Suppressor macrophage treated with lipopolysaccharide for 1 hour (primary cell): ENCODE measurements at places on chromosomes 13 and 19.
A peak's percentile ranks its signal among the peaks of the same experiment; 100 is the strongest.

GRCh38 chr19:55615543-55616394, 8.6 kb downstream of the ZNF784 start:
- DNase-seq = no peak

DNA sequence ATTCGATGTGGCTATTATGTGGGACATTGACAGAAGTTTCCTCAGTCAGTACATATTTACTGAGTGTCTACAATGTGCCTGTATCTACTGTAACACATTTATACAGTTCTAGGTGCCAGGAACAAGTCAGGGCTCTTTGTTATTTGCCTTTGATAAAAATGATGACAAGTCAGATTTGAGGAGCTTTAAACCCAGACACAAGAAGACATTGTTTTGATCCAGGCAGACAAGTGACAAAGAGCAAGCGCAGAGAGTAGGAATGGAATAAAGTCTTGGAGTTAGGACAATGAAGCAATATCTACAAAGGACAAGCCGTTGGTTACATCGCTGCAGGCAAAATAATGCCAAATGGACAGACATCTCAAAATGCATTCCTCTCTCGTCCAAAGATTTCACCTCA, 70.1 kb downstream of the ITGBL1 start:
- DNase-seq = no peak

DNA sequence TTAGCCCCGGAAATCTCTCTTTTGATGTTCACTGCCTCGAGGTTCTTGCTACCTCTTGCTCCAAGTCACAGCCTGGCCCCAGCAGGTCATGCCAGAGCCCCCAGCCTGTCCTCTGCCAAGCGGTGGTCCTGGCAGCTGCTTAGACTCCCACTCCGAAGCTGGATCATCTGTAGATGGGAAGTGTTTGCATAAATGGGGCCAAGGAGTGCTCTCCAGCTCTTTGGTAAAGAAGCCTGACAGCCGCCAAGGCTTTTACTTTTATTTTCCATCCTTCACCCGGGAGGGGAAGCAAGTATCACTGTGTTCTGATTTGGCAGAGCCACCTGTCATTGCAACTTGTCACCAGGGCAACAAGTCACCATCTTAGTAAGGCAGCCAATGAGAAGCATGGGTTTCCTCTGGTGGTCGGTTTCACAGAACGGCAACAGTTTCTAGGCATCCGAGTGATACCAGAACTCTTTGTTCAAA, 10.6 kb upstream of the RETN start:
- peak; percentile 68 for DNase-seq

- no peak for DNase-seq
Measured at GRCh38 chr13:48178126-48178525, 54.9 kb upstream of the ITM2B start.

DNA sequence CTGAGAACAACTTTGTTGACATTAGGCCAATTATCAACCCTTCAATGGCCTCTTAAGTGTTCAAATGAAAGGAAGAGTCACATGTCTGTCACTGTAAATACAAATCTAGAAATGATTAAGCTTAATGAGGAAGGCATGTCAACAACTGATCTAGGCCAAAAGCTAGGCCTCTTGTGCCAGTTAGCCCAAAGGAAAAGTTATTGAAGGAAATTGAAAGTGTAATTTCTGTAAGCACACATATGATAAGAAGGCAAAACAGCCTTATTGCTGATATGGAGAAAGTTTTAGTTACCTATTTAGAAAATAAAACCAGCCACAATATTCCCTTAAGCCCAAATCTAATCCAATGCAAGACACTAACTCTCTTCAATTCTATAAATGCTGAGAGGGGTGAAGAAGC, 604.7 kb downstream of the SLITRK6 start:
- no peak for DNase-seq

GRCh38 chr13:43464578-43465264, 322.1 kb downstream of the ENOX1 start:
- DNase-seq = no peak

GRCh38 chr13:41156620-41157019, 24.0 kb upstream of the KBTBD6 start:
- no peak for DNase-seq

DNA sequence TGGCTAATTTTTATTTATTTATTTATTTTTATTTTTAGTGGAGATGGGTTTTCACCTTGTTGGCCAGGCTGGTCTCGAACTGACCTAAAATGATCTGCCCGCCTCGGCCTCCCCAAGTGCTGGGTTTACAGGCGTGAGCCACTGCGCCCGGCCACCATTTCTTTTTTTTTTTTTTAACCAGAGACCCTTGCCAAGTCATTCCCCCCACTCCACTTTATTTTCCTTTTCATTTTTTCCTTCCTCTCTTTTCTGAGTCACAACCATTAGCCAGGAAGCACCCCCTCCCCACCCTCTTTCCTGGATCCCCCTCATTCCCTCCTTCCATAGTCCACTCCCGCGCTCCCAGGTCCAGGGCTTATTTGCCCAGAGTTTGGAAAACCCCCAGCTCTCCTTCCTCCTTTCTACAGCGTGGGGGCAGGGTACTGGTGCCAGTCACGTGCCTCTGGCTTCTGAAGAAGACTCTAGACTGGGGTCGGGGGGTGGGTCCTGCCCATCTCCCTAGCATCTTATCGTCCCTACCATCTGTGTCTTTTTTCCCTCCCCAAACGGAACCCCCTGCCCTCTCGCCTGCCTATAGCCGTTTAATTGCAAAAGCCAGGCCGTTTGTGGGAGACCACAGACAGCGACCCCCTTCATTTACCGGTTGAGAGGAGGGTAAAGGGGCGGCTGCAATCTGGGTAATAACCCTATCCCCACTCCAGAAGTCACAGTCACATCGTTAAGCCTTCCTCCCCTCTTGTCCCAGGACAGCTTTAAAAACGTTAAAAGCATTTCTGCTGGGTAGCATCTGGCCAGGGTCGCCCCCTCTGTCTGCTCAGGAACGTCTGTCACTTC, 1.1 kb upstream of the CALR start:
- peak; percentile 87 for DNase-seq

- DNase-seq = peak; percentile 36
Measured at GRCh38 chr13:24652359-24652758, 27.8 kb upstream of the ATP12A start.

- DNase-seq = no peak
Measured at GRCh38 chr13:52840066-52840465, 8.4 kb downstream of the PCDH8 start.

- DNase-seq = no peak
Measured at GRCh38 chr19:10766049-10766623, 48.3 kb downstream of the DNM2 start.

- no peak for DNase-seq
Measured at GRCh38 chr19:50377051-50377461, 799 bp downstream of the NR1H2 start.

DNA sequence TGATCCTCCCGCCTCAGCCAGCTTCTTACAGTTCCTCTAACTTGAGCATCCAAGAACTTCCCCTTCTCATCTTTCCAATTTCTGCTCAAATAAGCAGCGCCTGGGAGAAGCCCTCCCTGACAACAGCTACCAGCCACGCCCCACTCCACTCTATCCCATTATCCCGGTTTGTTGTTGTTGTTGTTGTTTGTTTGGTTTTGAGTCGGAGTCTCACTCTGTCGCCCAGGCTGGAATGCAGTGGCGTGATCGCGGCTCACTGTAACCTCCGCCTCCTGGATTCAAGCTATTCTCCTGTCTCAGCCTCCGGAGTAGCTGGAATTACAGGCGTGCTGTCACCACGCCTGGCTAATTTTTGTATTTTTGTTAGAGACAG, 822 bp upstream of the PTPRS start:
- DNase-seq = no peak

GRCh38 chr19:15197275-15197941, 3.4 kb downstream of the NOTCH3 start:
- DNase-seq = peak; percentile 57

GRCh38 chr13:34349091-34349722, 531.3 kb downstream of the RFC3 start:
- no peak for DNase-seq

DNA sequence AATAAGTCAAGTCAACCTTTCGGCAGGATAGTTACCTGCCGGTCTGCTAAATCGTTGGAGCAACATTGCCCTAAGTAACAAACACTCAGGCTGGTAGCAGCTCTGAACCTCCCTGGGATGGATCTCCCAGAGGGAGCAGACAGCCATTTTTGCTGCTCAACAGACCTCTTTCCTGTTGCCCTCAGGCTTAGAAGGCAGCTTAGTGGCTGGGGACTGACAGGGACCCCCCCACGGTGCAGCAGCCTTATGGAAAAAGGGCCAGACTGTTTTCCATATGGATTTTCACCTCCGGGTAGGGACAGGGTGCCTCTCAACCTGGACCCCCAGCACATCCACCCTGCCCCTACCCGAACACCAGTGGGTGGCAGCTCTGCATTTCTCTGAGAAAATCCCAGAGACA, 49.7 kb downstream of the UBL3 start:
- no peak for DNase-seq

GRCh38 chr19:49212016-49212701, 54.6 kb downstream of the TRPM4 start:
- DNase-seq = no peak

- DNase-seq = no peak
Measured at GRCh38 chr13:51549593-51549992, 34.7 kb upstream of the WDFY2 start.

- no peak for DNase-seq
Measured at GRCh38 chr19:44645407-44646048, 1.8 kb downstream of the PVR start.

- DNase-seq = no peak
Measured at GRCh38 chr19:6568816-6569215, 22.1 kb downstream of the CD70 start.

GRCh38 chr13:43802511-43802910, 15.7 kb upstream of the ENOX1 start:
- no peak for DNase-seq

- no peak for DNase-seq
Measured at GRCh38 chr13:98879957-98880356, 97.9 kb downstream of the DOCK9 start.

DNA sequence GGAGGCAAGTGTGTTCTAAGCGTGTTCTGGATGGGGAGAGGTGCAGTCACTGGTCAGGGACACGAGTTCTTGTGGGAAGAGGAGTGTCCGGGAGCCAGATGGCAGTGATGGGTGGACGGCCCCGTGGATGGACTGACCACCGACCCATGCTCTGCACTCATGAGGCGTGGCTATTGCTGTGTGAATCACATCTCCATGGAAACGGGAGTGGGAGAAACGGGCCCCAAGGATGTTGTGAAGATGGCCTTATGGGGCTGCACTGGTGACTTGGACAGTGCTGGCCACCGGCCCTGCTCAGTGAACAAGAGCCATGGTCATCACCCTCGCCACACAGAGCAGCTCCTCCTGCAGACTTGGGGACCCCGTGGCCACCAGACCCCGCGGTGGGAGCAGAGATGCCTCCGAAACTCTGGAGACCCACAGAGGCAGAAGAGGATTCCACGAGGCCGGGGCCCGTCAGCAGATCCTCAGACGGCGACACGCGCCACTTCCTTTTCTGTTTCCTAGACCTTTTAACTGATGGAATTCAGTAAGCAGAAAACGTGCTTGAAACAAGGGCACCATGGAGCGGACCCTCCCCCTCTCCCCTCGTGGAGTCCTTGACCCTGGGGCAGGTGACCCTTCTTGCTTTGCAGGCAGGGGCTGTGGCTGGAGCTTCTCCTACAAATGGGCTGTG, 47.5 kb downstream of the GAS6 start:
- DNase-seq = no peak

- no peak for DNase-seq
Measured at GRCh38 chr13:113665597-113666328, 1.3 kb upstream of the GRK1 start.

DNA sequence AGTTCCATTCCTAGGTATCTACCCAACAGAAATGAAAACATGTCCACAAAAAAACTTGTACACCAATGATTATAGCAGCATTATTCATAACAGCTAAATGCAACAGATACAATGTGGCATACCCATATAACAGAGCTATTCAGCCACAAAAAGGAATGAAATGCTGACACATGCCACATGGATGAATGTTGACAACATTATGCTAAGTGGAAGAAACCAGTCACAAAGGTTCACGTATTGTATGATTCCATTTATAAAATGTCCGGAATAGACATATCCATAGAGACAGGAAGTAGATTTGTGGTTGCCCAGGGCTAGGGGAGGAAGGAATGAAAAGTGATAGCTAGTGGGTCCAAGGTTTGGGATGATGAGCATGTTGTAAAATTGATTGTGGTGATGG, 10.8 kb downstream of the CRYL1 start:
- no peak for DNase-seq

DNA sequence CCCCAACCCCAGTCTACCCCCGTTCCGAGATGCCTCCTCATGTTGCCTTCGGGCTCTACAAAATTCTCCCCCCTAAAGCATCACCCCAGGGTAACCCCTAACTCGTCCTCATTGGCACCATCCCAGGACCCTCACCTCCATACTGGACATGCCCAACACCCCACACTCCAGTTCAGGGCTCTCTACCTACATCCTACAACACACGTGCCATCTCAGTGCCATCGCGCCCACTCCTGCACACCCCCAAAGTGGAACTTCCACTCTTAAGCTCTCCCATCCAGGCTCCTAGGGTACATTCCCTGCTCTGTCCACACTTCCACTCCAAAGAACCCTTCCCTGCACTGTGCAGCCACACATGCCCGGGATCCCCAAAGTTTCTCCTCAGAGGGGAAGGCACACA, 827 bp upstream of the FKRP start:
- DNase-seq = no peak

- no peak for DNase-seq
Measured at GRCh38 chr19:34487651-34488051, 6.1 kb downstream of the WTIP start.

DNA sequence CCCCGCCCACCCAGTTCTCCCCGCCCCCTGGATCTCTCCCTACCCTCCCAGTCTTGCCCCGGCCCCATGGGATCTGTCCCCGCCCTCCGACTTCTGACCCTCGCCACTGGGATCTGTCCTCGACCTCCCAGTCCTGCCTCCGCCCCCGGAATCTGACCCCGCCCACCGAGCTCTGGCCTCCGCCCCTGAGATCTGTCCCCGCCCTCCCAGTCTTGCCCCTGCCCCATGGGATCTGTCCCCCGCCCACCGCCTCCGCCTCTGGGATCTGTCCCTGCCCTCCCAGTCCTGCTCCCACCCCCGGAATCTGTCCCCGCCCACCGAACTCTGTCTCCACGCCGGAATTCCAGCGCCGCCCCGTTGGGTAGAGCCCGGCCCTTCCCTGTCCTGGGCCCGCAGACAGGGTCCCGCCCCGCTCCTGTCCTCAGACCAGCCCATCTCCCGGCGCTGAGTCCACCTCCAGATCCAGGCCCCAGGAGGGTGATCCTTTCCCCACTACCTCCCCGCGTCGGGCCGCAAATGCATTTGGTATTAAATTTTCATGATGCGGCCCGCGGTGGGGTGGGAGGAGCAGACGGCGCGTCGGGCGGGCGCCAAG, 1.5 kb upstream of the SLC17A7 start:
- DNase-seq = peak; percentile 83

GRCh38 chr19:57708641-57709361, at the start of gene ZNF154:
ZNF154 (minus strand) TSS chr19:57709204; CDS start chr19:57708971, 233 bp downstream.
- no peak for DNase-seq

GRCh38 chr19:19399733-19400433, 5.6 kb upstream of the GATAD2A start:
- DNase-seq = no peak

GRCh38 chr13:51828730-51829567, 16.0 kb downstream of the TMEM272 start:
- peak; percentile 69 for DNase-seq

- no peak for DNase-seq
Measured at GRCh38 chr19:31146015-31146414, 203.2 kb downstream of the TSHZ3 start.
